ENCODE measurements at places on chromosomes 16 and 17.
A peak's percentile ranks its signal among the peaks of the same experiment; 100 is the strongest.

DNA sequence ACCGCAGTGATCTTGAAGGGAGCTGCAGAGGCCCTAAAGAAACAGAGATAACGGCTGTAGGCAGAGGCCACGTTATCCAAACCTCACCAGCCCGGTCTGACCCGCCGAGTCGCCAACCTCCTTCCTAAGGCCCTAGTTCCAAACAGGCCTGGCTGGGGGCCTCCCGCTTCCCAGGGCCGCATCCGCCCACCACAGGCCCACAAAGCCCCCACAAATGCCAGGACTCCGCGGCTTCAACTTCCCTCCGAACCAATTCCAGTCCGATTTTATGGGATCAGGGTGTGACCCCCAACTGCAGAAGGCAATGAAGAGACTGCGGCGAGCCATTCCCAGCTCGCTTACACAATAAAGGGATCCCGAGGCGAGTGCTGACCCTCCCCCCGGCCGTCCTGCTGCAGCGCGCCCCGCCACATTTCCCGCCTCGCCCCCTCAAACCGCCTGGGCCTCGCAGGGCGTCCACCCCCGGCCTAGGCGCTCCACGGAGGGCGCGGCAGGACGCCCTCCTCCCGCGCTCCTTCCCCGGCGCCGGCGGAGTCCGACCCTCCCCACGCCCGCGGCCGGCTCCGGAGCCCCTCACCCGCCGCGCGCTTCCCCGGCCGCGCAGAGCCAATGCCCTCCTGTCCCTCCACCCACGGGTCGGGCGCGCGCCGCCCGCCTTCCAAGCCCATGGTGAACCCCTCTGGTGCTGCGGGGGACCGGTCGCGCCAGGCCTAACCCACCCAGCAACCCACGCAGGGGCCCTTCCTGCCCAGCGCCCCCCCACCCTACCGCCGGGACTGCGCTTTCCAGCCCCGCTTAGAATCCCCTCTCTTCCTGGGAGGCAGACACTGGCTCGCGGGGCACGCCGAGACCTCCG is 926 bp downstream of the MYH10 start:
- DNase-seq, result peak; percentile 36

DNA sequence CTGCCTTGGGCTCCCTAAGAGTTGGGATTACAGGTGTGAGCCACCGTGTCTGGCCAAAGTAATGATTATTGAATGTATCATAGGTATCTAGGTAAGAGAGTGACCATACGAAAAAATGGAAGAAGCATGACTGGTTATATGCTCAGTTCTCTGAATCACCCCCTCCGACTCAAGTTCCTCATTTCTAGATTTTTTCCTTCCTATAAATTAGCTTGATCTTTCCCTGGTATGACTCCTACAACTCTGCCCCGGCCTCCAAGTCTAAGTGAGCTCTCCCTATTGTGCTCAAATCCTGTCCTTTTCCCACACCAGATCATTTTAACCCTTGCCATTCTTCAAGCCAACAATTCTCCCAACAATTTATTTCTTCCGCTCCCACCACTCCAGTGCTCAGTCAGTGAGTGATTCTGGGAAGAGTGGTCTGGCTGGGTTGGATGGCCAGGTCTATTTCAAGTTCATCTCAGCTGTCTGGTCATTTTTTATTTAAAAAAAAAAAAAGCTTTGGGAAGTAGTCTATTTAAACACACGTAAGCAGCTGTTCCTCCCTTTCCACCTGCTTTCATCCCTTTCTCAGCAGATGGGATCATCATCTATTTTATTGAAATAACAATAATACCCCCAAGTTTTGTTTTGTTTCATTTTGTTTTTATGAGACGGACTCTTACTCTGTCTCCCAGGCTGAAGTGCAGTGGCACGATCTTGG is 120.2 kb upstream of the HS3ST2 start:
- no peak for DNase-seq

DNA sequence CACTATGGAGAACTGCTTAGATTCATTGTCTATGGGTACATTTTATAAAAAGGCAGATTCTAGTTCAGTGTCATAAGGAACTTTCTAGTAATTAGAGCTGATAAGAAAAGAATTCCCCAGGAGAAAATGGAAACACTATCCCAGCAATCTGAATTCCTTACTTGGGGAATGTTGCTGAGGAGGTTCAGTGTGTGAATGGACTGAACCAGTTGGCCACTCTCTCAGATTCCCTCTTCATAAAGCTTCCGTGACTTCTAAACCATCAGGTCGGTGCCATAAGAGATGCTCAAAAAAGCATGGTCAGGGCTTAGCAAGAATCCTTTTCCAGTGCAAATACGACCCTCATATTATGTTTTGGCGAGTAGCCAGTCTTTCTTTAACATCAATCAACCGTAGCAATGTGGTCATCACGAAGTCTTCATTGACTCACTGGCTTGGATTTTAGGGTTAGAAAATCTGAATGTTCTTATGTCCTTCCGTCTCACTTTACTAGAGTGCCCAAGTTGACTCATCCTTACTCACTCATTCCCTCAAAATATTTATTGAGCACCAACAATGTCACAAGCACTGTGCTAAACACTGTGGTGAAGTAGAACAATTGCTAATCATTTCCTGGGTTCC is 102.7 kb upstream of the HLF start:
- DNase-seq, result peak; percentile 53

DNA sequence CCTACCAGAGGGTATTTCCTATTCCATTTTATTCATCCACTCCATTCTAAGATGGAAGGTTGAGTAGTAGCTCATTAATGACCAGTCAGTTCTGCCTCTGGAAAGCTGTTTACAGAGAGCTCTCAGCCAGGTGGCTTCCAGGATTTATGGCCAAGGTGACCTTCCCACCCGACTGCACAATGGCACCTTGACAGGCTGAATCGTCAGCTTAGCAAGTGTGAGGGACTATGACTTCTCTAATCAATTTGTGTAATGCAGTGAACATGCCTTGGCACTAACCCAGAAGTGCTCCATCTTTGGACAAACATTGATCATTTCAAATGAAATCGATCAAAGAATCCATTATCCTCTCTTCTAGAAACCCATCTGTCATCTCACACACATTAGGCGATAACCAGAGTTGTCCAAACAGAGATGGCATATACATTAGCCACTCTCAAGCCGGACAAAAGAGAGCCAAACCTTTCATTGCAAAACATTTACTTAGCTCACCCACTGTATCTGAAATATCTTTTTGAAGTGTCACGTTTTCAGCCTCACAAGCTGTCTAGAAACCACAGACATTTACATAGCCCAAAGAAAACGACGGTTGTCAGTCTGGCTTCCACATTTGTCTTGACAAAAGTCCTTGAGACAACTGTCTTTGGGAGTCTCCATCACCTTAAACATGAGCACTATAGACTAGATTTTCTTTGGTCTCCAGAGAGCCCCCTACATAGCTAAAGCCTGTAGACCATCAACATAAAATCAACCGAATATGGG is 35.6 kb downstream of the CLEC3A start:
- no peak for DNase-seq

GRCh38 chr17:81551458-81552243 is 502 bp downstream of the FAAP100 start:
- peak; percentile 69 for DNase-seq

Data from endothelial cell of umbilical vein (primary cell).